ENCODE measurements at places on chromosomes 12 and 14. TPM values are rescaled to one million over a fixed set of nuclear protein-coding genes. Genes with fewer than 3 reads are reported as not detected.

DNA sequence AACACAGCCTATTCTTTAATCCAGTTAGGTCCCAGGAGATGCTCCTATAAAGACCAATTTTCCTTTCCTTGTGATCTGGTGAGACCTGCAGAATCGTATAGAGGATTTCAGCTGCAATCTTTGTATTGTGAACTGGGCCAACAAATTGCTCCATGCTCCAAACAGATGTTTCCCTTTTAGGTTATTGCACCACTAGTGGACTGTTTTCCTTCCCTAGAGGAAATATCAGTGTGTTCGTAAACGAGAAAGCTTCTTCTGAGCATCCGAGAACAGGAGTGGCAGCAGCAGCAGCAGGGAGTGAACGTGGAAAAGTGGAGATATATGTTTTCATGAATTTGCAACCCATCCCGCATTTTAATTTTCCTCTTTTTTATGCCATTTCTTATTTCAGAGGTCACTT is 344.1 kb upstream of the PDE3A start:
- DNase-seq = no peak
- H3K27me3 ChIP-seq = no peaks in the 10 kb centered on the region
- no peak overlapping the region for H3K4me3 ChIP-seq
- H3K27ac ChIP-seq = no peak overlapping the region
- no peaks in the 10 kb centered on the region for H3K36me3 ChIP-seq
- no peaks in the 10 kb centered on the region for H3K4me1 ChIP-seq

Gene GSC
- not detected for total RNA-seq

GRCh38 chr14:100882991-100883788 is 20.3 kb downstream of the RTL1 start:
- H3K36me3 ChIP-seq = no peaks in the 10 kb centered on the region
- H3K27ac ChIP-seq = no peak overlapping the region
- no peak overlapping the region for H3K4me3 ChIP-seq

Gene KCNJ8
- total RNA-seq = not detected

Gene IRF9
- total RNA-seq = 21.4 TPM

Gene CLEC2B
- total RNA-seq = 3.9 TPM

Gene VDR
- 12.3 TPM for total RNA-seq

Gene CLEC14A
- total RNA-seq = 0.31 TPM

DNA sequence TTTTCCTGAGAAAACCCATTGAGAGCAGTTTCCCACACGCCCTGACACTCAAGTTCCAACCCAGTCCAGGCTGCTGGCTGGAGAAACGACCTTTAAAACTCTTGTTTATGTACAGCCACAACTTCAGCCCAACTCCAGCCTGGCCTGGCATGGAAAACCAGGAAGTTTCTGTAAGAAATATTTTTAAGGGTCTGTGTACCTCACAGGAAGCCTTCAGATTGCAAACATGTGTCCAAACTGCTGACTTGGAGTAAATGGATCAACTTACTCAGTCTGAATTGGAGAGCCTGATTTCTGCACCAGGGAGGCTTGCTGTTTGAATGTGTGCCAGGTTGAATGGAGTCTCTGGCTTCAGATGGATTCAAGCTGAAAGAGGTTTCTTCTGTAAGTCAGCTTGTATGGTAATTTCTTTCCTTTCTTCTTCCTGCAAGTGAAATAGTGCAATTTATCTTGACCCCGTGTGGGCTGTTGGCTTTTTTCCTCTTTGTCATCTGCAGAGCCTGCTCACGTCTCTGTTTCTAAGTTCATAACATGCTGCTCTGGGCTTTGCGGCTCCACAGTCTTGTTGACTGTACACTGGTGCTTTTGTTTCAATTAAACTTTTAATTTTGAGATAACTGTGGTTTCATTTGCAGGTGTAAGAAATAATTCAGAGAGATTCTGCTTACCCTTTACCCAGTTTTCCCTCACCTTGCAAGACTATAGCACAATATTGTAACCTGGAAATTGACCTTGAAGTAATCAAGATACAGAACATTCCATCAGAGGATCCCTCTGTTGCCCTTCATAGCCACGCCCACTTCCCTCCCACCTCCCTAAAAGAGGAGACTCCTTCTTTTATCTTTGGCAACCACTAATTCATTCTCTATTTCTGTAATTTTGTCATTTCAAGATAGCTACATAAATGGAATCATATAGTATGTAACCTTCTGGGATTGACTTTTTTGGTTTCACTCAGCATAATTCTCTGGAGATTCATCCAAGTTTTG is 109.7 kb upstream of the PRMT8 start:
- no peak overlapping the region for H3K4me3 ChIP-seq
- no peak overlapping the region for H3K27ac ChIP-seq

DNA sequence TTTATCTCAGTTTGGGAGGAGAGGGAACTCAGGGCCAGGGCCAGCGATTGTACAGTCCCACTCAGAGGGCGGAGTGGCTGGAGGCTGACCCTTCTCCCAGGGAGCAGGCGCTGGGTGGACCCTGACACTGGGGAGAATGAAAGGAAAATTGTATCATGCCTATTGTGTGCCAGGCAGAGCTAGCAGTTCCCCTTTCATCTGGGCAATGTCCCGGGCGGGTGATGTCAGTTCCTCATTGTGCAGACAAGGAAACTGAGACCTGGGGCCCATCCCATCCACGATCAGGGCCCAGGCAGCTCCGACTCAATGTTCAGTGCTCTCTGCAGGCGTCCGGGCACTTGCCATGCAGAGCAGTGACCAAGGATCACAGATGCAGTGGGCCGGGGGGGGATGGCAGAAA is 101.9 kb upstream of the RTL1 start:
- H3K27ac ChIP-seq = no peak overlapping the region
- no peak for DNase-seq
- H3K36me3 ChIP-seq = no peaks in the 10 kb centered on the region
- peaks cover 65% of the 10 kb centered on the region for H3K27me3 ChIP-seq

Gene AQP6
- total RNA-seq = not detected

Gene ACSM4
- total RNA-seq = not detected

DNA sequence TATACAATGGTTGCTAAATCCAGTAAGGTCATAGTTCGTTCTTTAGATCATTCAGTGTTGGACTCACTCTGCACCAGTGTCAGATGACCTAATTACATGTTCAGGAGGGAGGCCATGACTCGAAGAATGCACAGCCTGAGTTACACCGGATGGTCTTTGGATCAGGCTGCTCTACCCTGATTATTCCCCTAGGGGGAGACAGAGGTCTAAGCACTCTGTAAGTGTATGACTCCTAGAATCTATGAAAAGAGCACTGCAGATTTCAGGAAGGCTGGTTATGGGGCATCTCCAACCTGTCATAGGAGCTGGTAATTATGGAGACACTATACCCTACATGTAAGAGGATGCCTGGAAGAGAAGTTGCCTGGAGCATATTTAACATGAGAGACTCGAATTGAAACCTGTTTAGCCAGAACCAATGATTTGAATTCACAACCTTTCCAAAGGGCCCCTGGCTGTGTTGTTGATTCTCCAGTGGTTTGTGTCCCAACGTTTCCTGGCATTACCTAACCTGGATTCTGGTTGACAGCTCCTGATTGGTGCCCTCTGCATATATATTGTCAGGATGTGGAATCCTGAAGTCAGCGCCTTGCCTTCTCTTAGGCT is at the start of gene MUCL1:
TSS of gene MUCL1 (plus strand) at position 584 of the 606 bp plus-strand sequence. CDS start 67 bp downstream, outside the sequence.
- no peak within 1 kb of the TSS for H3K4me3 ChIP-seq
- no peaks in the 10 kb centered on the region for H3K4me1 ChIP-seq
- DNase-seq = no peak
- no peak within 1 kb of the TSS for H3K27ac ChIP-seq
- H3K27me3 ChIP-seq = peaks cover 18% of the 10 kb centered on the region

- no peak overlapping the region for H3K4me3 ChIP-seq
- H3K4me1 ChIP-seq = 0 out of 2 replicates have a peak, but pooled peaks cover 4% of the 10 kb centered on the region
- no peaks in the 10 kb centered on the region for H3K27me3 ChIP-seq
- H3K36me3 ChIP-seq = no peaks in the 10 kb centered on the region
- no peak for DNase-seq
Observed at GRCh38 chr12:40689576-40689975, 2.7 kb upstream of the CNTN1 start.

GRCh38 chr12:47067176-47067575 is 12.2 kb upstream of the PCED1B start:
- no peak overlapping the region for H3K4me3 ChIP-seq
- no peaks in the 10 kb centered on the region for H3K36me3 ChIP-seq
- DNase-seq = no peak
- H3K27me3 ChIP-seq = no peaks in the 10 kb centered on the region
- no peak overlapping the region for H3K27ac ChIP-seq

Gene MYO1A
- not detected for total RNA-seq

Gene PTGER2
- not detected for total RNA-seq

- H3K4me1 ChIP-seq = peaks cover 23% of the 10 kb centered on the region
- H3K36me3 ChIP-seq = peaks cover 7% of the 10 kb centered on the region
- peak overlapping the region; percentile 76 for H3K4me3 ChIP-seq
- H3K27me3 ChIP-seq = no peaks in the 10 kb centered on the region
Observed at GRCh38 chr14:73491256-73492042, 716 bp downstream of the RIOX1 start.

DNA sequence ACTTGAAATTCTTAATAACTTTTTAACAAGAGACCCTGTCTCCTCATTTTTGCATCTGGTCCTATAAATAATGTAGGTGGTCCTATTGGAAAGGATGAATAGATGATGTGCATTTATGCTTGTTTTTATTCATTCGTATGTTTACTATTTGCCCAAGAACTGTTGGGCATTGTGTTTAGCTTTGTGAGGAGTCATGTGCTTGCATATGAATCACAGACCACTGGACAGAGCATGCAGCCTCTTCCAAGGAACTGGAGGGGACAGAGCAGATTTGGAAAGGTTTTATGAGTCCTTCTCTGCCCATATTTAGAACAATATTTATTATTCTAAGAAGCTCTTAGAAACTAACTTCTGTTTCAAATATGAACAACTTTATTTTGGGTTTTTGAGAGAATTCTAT is 414.0 kb downstream of the SOX5 start:
- no peaks in the 10 kb centered on the region for H3K36me3 ChIP-seq
- H3K27ac ChIP-seq = no peak overlapping the region
- H3K4me3 ChIP-seq = no peak overlapping the region
- no peak for DNase-seq
- peaks cover under 1% of the 10 kb centered on the region for H3K27me3 ChIP-seq
- no peaks in the 10 kb centered on the region for H3K4me1 ChIP-seq

DNA sequence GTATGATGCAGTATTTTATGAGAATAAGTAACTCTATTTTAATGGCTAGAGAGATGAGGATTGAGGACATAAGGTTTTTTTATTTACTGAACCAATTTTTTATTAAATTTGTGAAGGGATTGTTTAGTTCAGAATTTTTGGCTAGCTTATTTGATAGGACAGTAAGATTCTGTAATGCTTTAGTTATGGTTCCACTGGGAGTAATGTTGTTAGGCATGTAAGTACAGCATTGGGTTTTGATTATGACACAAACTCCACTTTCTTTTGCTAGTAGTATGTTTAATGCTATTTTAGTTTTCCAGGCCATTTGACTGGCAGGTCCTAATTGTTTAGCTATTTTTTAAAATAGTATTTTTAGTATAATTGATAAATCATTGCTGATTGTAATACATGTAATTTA is 33.8 kb upstream of the LRRC10 start:
- no peak for DNase-seq
- H3K36me3 ChIP-seq = no peaks in the 10 kb centered on the region
- H3K27ac ChIP-seq = no peak overlapping the region
- H3K4me3 ChIP-seq = no peak overlapping the region

DNA sequence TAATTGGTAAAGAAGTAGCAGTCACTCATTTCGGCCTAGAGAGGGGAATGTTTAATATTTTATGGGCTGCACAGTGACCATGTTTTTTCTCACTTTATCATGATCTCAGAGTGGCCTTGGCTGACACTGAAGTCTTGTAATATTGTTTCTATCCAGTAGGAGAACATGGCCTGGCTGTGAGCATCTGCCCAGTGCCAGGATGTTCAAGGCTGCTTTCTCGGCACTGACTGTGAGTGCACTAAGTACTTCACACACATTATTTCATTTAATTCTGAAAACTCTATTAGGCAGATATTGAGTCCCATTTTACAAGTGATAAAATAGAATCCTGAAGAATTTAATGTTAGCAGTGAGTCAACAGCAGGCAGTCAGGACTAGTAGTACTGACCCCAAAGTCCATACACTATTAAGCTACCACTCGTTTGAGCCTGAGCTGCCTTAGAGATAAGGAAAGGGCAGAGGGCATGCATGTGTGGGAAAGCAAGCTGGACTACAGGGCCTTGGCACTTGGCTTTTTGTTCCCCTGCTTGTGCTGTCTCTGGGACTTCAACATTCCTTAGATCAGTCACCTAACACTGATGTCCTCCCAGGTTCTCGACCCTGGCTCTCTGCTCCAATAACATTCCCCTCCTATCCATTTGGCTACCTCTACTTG is 42.2 kb upstream of the APPL2 start:
- no peaks in the 10 kb centered on the region for H3K4me1 ChIP-seq
- no peak overlapping the region for H3K27ac ChIP-seq
- H3K4me3 ChIP-seq = no peak overlapping the region
- no peak for DNase-seq
